ENCODE measurements at places on chromosomes 12 and 14.

DNA sequence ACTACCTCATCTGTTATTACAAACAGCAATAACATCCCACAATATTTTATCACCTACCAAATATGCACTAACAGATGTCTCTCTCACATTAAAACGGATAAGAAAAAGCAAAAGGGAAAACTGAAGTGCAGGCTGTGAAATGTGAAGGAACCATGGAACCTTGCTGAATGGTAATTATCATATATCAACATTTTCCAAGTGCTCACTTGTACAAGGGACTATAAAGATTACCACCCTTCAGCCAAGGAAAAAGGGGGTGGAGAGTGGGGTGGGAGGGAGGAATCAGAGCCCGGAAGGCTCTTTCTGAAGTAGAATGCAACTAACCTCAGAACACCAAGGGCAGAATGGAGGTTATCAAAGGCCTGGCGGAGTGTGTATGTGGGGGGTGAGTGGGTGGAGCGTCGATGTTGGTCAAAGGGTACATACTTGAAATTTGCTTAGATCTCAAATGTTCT lies 1.2 kb downstream of the SNX6 start:
- no peak for DNase-seq

DNA sequence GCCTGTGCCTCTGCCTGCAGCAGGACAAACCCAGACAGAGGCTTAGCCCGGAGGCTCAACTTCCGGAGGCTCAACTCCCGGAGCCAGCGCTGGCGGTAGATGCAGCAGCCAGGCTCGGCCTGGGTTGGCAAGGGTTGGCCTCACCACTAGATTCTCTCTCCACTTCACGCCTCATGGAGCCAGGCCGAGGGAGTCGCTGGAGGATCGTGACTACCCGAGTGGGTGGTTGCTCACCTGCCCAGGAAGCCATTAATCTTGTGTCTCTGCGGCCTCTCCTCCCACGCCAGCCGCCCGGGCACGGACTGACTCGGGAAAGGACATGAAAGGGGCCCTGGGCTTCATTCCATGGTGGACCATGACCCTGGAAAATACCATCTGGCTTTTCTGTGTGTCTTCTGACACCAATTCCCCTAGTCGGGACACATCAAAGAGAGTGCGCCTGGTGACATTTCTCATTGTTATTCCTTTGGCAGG lies 20.8 kb downstream of the ESRRB start:
- no peak for DNase-seq

DNA sequence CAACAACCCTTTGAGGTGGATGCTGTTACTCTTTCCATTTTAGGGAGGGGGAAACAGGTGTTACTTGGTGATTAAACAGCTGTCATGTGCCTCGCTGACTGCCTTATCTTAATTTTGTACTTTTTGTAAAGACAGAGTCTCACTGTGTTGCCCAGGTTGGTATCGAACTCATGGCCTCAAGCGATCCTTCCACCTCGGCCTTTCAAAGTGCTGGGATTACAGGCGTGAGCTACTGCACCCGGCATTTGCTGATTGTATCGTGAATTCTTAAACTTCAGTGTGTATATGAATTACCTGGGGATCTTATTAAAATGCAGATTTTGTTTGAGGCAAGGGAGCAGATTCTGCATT lies 659 bp downstream of the PSMD9 start:
- no peak for DNase-seq

DNA sequence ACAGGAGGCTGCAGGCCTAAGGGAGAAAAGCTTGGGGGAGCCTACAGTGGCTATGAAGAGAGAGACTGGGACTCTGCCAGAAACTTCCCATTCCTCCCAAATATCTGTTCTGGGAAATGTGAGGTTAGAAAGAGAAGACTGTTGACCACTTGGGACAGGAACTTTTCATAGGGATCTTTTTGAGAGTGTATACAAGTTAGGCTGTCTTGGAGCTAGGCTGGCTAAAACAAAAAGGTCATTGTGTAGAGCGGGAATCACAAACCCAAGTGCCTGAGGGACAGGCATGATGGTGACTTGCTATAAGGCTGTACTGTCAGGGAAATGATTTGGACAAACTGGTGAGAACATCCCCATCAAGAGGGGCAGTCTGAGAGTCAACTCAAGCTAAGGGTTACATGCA lies 175.1 kb downstream of the GRIP1 start:
- no peak for DNase-seq

DNA sequence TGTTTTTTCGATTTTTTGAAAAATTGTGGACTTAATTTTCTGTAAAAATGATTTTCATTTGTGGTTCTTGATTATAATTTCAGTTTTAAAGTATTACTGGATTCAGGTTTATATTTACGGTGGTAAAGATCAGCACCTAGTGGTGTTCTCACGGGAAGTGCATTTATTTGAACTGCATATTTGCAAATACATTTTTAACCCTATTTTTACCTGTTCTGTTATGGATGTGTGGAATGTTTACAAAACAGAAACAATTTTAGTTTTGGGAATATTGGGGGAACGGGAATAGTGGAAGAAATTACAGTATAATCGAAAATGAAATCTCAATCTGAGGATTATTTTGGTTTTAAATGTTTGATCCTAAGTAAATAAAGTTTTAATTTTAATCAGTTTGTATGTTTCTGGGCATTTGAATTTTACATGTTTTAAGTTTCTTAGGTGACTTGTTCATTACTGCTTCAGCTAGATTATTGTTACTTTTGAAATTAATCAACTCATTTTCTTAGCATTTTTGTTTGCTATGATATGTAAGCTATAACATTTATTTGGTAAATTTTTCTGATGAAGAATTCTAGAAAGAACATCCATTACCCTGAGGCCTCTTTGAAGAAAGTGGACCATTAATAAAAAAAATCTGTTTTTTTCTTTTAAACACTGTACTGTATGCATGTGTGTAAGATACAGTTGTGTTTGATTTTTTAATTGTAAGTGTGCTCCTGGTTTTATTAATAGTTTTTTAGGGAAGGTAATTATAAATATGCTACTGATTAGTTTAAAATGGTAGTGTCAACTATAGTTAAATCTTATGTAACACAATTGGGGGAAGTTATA lies 942 bp downstream of the ATF7IP start:
- DNase-seq, result no peak

DNA sequence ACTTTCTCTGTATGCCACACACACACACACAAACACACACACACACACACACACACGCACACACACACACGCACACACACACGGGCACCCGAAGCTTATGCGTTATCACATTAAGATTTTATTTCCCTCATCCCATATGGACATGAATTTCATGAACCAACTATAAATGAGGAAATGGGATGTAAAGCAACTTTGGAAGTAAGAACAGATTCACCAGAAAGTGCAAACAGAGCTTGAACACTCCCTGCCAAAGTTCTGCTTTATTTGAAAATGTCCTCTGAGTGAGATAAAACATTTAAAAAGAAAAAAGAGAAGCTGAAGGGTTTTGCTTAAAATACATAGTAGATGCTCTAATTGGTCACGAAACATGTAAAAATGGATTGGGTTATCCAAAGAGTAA lies 90.4 kb upstream of the OTX2 start:
- no peak for DNase-seq

DNA sequence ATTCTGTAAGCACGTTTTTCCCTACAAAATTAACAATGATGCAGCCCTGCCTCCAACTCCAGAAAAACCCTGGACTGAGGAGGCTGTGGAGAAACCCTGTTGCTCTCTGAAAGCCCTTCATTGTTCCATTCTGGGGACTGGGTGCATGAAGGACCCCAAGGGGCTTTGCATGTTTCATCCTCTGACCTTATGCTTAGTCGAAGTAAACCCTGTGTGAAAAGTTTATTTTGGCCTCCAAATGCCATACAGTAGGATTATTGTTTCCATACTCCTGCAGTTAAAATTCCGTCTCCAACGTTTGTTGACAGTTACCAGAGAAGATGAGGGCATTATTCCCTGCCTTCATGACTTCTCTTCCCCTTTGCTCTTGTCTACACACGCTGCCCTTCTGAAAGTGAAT lies 46.0 kb downstream of the CKB start:
- no peak for DNase-seq

GRCh38 chr14:105527826-105528585 lies 1.6 kb downstream of the TMEM121 start:
- DNase-seq, result peak; percentile 61

- DNase-seq, result no peak
Observed at GRCh38 chr12:119241580-119242169, 62.9 kb downstream of the HSPB8 start.

DNA sequence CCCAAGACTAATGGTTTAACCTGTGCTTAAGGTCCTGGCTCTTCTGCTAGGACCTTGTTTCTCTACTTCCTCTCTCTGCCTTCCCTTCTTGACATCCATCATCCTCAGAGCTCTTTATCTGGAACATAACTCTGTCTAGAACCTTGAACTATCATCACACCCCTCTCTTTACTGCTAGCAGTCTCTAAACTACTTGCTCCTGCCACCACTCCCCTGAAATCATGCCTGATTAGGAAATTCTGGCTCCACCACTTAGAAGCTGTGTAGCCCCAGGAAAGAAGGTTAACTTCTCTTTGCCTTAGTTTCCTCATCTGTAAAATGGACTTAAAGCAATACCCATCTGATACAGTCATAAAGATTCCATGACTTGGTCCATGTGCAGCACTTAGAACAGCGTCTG lies 9.1 kb downstream of the SLC38A1 start:
- no peak for DNase-seq

- no peak for DNase-seq
Observed at GRCh38 chr14:102822311-102822863, 45.1 kb downstream of the TRAF3 start.

DNA sequence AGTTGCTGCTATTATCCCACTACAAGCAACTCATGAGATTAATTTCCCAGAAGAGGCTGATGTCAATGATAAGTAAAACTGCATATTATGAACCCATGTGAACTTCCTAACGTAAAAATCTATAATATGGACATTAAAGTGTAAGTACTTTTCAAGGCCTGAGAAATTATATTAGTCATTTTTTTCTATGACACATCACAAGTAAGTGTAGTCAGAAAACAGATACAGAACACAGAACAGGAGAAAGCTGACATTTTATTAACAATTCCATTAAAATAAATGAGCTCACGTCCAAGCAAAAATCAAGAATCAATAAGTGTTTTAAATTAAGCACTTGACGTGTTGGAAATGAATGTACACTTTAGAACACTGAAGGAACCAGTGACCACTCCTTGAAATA lies 155.0 kb downstream of the MDGA2 start:
- no peak for DNase-seq

DNA sequence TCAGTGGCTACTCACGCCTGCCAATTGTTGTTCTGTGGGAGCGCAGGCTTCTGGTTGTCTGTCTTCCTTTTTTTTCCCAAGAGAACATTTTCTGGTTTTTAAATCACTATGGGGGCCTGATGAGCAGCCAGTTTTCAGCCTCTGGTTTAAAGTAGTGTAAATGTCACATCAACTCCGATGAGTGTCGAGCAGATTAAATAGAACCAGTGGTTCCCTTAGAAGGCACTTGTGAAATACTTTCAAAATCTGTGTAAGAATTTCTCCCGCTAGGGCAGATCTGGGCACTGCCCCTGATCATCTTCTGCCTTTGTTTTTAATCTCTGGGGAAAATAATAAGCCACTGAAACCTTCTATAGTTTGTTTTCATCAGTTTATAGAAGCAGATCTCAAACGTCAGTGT lies 130.4 kb downstream of the PRIMA1 start:
- DNase-seq, result no peak

DNA sequence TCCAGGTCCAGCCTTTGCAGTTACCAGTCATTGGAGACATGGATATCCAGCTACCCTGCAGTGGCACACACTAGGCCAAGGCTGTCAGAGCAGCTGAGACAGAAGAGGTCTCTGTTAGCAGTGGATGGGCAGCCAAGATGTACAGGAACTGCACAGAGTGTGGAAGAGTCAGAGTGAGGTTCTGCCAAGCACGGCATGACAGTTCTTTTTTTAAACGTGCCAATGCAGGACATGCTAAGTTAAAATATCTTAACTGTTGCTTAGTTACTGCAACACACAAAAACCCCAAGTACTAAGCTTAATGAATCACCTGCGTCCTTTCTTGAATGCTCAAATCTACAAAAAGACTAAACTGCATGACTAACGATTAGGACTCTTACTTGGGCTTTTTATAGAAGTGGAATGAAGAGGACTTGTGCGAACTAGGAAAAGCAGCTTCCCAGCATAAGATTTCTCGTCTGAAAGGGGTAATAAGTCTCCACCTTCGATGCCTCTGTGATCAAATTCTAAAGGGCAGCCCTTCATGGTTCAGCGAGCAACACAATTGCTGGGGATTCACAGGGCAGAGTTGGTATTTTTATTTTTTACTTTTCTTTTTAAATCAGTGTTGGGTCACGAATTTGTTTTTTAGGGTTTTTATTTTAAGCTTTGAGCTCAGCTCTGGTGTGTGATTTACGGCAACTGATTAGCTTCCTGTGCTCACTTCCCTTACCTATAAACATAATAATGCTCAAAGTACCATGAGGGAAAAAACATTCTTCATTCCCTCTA lies 20.6 kb downstream of the MAPK1IP1L start:
- DNase-seq, result no peak

GRCh38 chr12:88111074-88111652 lies 30.7 kb downstream of the CEP290 start:
- no peak for DNase-seq

- DNase-seq, result no peak
Observed at GRCh38 chr14:80202888-80203562, 8.3 kb downstream of the DIO2 start.

- DNase-seq, result no peak
Observed at GRCh38 chr14:35215110-35215813, 76.9 kb upstream of the PSMA6 start.

- DNase-seq, result no peak
Observed at GRCh38 chr12:107326237-107326636, 232.9 kb upstream of the CRY1 start.

DNA sequence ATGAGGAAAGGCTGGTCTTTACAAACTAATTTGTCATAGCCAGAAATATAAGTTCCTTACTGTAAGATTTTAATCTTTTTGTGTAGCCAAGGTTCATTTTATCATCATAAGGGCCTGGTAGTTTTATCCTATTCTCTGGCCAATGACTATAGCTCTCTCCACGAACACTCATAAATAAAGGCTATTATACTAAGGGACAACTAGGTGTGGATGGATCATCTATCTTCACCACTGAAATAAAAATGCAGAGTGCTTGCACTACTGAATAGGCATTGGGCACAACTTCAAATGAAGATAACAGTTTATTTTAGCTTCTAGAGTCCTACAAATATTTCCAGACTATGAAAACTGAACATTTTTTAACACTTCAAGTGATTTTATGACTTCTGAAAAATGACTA lies 698.6 kb downstream of the NOVA1 start:
- DNase-seq, result no peak

DNA sequence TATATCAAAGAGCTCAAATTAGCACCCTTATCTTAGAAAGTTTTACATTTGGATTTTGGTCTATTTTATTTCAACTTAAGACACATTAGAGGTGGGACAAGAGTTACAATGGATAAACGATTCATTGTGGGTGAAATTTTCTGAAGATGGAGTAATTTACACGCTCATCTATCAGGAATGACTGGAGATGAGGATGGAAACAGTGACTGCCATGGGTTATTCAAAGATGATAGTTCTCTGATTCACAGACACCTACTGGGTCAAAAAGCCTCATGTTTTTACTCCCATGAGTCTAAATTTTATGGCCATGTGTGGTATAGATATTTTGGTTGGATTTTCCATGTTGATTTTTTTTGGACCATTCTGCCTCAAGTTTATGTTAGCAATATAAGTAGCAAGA lies 22.1 kb downstream of the SAMD4A start:
- DNase-seq, result no peak

GRCh38 chr12:120468325-120468820 lies 1.2 kb downstream of the SRSF9 start:
- DNase-seq, result no peak
